Hippocampal formation (tissue), 2 donors: ENCODE measurements at places on chromosomes 6 and 20.

GRCh38 chr20:59316911-59317731, 16.7 kb downstream of the EDN3 start:
- DNase-seq, result no peak

DNA sequence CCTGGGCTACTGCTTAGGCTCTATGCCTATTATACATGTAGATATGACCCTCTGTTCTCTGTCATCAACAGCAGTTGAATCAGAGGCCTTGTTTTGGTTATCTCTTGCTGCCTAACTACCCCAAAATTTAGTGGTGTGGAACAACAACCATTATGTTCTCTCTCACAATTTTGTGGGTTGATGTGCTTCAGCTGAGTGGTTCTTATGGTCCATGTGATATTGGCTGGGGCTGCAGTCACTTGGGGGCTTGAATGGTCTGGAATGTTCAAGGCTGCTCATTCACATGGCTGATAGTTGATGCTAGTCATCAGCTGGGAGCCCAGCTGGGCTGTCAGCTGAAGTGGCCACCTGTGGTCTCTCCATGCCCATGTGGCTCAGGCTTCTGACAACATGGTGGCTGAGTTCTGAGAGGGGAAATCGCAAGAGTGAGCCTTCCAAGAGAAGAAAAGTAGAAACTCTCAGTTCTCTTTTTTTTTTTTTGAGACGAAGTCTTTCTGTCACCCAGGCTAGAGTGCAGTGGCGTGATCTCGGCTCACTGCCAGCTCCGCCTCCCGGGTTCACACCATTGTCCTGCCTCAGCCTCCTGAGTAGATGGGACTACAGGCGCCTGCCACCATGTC, 47.8 kb downstream of the SHLD1 start:
- no peak for DNase-seq

DNA sequence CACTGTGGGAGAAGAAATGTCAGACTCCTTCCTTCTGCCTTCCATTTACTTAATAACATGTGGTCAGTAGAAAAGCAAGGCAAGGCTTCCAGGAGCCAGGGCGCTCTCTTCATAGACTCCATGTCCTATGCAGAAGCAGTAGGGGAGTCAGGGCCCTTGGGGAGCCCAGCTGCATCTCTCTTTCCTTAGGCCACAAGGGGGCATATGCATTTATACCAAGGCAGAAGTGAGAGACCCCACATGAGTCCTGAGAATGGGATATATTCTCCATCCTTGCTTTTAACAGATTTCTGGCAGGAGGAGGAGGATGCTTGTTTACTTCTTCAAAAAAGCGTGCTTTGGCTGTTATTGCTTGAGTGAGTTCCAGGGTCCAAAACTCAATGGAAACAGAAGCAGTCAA, 198.5 kb downstream of the HIVEP2 start:
- peak; percentile 15 for DNase-seq

DNA sequence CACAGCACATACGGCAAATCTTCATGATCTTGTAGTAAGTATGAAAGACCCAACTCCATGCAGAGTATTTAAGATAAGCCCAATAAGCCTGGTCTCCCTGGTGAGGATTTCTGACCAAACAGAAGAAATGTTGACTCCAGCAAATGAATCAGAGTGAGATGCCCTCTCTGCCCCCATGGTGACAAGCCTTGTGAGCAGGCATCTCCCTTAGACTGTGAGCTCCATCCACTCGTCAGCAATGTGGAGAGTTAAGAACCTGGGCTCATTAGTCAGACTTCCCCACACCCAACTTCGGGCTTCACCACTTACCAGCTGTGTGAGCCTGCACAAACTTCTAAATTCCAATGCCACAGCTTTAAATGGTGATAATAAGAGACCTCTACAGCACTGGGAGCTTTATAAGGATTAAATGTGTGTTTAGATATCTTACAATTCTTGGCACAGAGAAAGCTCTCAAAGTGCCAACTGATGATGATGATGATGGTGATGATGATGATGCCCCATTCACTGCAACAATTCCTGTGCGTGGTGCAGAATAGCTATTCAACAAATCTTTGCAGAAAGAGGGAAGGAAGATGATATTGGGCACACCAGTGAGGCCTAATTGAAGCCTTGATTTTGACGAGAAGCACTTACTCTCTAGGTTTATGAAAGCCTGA, 253.4 kb upstream of the TAB2 start:
- DNase-seq, result no peak

DNA sequence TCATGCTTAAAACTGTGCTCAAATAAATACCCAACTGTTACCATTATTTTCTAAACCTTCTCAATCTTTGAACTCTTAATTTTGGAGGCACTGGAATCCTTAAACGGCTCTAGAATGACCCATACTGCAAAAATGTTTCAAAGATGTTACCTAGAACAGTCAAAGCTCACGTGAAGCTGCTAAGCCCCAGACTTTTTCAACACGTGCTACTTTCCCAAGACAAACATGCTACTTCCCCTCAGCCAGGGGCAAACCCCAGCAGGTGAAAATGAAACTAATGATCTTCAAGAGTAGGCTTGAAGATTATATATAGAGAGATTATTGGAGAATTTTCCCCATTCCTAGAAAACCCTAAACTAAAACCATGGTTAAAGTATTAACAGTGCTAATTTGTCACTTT, 28.1 kb downstream of the HUS1B start:
- DNase-seq, result no peak

GRCh38 chr20:59571151-59571550, 33.2 kb upstream of the PHACTR3 start:
- no peak for DNase-seq

DNA sequence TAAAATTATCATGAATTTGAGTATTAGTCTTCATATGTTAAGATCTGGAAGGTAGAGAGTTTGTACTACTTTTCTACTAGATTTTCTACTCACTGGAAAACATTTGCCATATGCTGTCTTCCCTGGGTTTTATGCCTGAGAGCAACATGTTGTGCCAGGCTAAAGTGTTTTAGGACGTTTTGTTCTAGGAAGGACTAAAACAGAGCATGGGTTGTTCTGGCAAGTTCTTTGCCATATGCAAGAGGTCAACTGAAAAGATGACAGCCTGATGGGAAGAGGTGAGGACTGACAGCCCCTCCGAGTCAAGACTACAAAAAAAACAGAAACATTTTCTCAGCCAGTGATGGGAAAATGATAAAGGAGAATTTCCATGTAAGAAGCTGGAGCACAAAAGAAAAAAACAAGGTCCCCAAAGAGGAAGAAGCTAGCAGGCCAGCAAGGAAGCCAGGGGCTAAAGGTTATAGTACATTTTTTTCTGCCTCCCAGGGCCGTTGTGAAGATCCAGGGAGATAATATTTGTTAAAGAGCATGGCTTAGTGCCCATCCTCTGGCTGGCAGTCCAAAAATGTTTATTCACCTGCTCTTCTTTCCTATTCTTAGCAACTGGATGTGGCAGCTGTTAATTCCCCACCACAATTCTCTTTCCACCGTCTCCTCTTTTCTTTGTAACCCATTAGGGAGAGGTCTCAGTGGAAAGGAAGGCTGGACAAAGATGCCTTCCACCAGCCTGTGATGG, 7.8 kb downstream of the SCGN start:
- no peak for DNase-seq

DNA sequence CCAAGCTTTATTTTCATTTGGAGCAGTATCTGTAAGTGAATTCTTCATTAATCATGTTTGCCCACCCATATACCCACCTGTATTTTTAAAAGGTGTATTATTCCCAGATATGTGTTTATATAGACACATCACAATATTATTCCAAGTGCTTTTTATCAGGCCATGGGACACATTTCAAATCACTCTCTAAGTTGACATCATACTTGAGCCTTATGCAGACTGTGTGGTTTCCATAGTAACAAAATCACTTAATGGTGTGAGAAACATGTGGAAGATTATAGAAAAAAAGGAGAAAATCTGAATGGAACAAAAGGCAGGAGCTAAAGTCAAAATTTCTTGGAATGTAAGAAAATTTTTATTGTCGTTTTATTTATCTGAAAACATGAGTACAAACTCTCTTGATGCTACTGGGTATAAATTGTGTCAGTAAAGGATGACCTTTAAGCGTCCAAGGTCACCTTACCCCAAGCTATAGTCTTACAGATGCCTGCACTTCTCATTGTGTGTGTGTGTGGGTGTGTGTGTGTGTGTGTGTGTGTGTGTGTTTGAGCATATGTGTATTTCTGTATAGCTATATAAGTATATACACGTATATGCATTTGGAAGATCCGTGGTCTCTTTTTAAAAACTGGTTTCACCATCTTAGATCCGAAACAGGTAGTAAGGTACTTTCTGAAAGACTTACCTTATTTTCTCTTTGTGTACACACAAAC, 79.8 kb upstream of the CCN6 start:
- DNase-seq, result no peak

DNA sequence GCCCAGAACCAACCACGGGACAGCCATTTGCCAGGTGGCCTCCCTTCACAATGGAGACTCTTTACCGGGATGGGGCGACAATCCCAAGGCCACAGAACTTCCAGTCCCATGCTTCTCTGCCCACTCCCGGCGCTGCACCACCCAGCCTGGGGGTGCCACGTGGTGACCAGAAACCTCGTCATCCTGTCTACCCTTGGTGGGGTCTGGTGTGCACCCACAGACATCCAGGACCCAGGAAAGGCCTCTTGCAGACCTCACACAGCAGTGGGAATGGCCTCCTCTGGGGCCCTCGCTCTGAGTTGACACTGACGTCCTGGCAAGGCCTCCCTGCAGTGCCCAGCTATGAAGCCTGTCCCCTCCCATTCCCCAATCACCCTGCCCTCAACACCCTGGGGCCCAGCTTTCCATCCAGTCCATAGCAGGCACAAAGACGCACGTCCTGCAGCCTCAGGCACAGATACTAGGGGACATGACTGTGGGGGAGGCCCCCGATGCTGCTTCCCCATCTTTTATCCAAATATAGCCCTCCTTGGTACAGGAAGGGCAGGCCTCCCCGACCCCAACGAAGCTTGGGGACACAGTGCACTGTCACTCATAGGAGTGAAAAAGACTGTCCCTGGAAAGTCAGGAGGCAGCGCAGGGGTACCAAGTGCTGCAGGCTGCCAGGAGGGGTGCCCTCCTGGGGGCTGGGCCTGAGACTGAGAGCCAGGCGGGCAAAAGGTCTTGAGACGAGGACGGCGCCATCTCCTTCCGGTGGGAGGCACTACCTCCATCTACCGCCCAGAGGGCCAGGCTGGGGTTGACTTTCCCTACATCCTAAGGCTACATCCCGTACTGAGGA, 7.2 kb downstream of the CST7 start:
- DNase-seq, result no peak

DNA sequence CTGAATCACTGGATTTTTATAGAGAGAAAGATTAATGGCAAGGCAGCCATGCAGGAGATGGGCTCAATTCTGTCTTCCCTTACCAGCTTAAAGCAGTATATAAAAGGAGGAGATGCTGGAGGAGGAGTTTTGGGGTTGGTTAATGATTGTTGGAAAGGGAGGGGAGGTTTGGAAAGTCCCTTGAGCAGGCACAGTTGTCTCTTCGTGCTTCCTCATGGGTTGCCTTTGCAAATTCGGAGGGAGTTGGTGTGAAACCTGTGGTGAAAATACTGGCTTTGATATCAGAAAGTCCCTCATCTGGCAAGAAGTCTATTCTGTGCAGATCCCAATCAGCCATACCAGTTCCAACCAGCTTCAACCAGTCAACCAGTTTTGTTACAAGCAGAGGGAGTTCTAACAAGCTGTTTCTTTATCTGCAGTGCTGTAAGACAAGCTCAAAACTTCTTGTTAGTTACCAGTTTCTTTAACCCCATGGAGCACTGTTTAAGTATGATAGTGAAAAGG, 107.0 kb downstream of the HIVEP1 start:
- no peak for DNase-seq

GRCh38 chr6:12720310-12720709, 3.7 kb downstream of the PHACTR1 start:
- DNase-seq, result no peak

GRCh38 chr6:12973386-12973785, 256.8 kb downstream of the PHACTR1 start:
- DNase-seq, result no peak

DNA sequence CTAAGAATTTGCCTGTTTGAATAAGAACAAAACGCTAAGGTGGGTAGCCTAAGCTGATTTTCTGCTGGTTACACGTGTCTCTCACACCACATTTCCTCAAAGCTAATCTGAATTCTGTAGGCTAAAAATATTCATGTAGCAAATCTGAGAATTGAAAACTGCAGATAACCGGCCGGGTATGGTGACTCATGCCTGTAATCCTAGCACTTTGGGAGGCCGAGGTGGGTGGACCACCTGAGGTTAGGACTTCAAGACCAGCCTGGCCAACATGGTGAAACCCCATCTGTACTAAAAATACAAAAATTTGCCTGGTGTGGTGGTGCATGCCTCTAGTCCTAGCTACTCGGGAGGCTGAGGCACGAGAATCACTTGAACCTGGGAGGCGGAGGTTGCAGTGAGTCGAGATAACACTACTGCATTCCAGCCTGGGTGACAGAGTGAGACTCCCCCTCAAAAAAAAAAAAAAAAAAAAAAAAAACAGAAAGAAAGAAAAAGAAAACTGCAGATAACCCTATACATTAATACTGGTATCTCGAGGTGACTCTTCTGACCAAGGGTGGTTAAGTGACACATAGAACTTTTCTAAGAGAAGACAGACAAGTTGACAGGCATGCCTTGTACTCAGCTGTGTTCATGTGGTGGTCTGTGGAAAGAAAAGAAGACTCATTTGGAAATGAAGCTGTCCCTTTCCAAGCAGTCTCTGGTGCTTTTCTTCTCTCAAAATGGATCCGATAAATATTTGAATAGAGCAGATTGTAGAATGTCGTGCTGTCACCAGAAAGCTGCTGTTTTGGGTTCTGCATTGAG, 24.7 kb upstream of the ASXL1 start:
- DNase-seq, result no peak

DNA sequence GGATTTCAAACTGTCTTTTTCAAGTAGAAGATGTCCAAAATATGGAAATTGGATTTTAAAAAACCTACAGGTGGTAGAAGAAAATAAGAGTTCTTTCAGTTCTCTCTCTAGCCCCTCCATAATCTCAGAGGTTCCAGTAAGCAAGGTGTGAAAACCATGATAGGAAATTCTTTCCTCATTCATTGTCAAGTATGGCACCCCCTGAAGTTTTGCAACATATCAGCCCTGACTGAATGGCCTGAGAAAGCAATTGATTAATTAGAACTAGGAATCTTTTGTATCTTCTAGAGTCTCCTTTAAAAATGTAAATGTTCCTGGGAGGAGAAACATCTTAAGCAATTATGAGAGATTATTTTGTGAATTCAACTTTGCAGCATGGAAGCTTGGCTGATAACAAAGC, 198.7 kb upstream of the STXBP5 start:
- DNase-seq, result no peak
